ENCODE measurements at places on chromosomes 12 and 14.

- DNase-seq, result peak; percentile 23
Measured at GRCh38 chr14:65961004-65961403, 525.2 kb upstream of the CCDC196 start.

- DNase-seq, result no peak
Measured at GRCh38 chr12:74915718-74916117, 293.9 kb downstream of the KCNC2 start.

DNA sequence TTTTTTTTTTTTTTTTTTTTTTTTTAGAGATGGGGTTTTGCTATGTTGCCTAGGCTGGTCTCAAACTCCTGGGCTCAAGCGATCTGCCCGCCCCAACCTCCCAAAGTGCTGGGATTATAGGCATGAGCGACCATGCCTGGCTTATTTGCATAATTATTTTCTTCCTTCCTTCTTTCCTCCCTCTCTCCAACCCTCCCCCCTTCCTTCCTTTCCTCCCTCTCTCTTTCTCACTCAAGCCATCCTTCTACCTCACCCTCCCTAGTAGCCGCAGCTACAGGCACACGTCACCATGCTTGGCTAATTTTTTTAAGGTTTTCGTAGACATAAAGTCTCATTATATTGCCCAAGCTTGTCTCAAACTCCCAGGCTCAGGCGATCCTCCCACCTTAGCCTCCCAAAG, 83.8 kb downstream of the PEBP1 start:
- DNase-seq, result no peak

DNA sequence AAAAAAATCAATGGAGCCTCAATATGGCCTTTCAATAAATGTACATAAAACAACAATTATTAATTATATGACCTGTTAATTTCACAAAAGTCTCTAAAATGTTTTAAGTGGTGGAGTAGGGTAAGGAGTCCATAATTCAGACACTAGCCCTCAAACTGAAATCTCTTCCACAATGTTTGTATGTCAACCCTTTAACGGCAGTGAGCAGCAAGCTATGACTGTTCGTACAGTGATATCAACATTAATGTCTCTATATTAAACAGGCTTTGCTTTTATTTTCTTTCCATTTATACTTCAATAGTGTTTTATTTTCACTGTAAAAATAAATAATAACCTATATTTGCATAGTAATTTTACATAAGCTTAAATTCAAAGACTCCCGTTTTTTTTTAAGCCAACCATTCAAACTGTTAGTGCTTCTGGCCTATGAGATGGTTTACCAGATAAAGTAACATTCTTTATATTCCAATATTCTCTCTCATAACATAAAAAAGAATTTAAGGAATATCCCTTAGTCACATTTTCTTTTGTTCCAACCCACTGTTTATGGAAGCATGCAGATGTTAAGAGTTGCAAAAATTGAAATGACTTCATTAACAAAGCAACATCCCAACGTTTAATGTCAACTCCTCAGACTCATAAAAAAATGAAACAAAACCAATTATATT, 2.3 kb downstream of the CDK17 start:
- no peak for DNase-seq

- no peak for DNase-seq
Measured at GRCh38 chr12:68609998-68610369, 715 bp upstream of the RAP1B start.

GRCh38 chr12:54017027-54017788, 8.4 kb downstream of the HOXC8 start:
- DNase-seq, result peak; percentile 98

GRCh38 chr14:90677484-90678050, 138.7 kb downstream of the TTC7B start:
- no peak for DNase-seq

GRCh38 chr12:11568762-11569478, 80.6 kb upstream of the ETV6 start:
- DNase-seq, result no peak

Data from NCI-H187 (cell line).